AML-193 (cell line): ENCODE measurements at places on chromosomes 12 and 14.

DNA sequence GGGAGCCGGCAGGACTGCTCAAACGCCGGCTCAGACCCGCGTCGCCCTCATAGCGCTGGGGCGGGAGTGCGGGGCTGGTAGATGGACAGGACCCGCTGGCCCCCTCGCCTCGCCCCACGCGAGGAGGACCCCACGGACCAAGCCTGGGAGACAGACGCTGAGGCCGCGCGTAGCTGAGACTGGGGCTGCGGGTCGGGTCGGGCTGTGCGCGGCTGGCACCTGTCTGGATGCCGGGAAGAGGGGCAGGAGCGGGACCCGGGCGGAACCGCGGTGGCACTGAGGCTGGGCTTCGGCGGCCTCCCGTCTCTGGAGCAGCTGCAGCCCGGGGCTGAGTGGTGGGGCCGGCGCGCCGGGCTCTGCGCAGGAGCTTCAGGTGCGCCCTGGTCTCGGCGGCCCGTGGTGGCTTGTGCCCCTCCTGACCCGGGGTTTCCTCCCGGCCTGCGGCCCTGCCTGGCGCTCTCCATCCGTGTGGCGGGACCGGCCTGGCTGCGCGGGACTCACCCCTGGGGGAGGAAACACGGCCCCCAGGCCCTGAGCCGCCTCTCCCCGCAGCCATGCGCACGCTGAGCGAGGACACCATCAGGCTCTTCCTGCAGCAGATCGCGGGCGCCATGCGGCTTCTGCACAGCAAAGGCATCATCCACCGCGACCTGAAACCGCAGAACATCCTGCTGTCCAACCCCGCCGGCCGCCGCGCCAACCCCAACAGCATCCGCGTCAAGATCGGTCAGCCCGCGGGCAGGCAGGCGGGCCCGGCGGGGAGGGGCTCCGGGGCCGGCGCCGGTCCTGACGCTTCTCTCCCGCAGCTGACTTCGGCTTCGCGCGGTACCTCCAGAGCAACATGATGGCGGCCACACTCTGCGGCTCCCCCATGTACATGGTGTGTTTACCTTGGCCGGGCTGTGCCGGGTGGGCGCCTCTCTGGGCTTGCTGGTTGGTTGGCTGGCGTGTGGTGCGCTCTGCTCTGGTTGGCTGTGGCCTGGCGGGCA lies 14.0 kb downstream of the ULK1 start:
- no peak for DNase-seq

DNA sequence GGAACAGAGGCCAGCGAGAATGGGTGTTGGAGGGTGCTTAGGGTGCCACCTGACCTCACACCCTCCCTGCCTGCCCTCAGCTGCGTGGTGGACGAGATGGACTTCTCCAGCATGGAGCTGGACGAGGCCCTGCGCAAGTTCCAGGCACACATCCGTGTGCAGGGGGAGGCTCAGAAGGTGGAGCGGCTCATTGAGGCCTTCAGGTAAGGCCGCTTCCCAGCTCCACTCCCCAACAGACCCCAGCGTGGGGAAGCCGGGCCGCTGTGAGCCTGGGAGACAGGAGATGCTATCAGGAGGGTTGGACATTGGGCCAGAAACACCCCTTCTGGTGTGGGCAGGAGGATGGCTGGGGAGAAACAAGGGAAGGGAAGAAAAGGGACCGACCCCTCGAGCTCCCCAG lies 57.0 kb downstream of the SLC6A12 start:
- no peak for DNase-seq

DNA sequence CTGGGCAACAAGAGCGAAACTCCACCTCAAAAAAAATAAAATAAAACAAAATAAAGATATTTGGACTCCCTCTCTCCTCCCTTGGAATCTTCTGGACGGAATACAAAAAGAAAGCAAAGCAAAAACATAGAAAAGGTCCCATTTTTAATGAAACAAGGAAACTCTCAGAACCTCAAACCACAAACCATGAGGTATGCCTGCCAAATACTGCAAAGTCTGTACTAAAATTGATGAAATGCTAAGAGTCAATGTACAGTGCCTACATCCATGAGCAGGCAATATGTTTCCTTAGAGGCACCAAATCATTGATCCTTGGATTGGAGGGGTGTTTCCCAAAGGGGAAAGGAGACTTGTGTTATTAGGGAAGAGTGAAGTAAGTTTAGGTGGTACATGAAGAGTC lies 8.2 kb upstream of the RPS6KA5 start:
- no peak for DNase-seq

GRCh38 chr12:120429368-120429767 lies 8.5 kb upstream of the COX6A1 start:
- DNase-seq, result no peak

GRCh38 chr14:74932401-74932901 lies 9.4 kb upstream of the RPS6KL1 start:
- no peak for DNase-seq

DNA sequence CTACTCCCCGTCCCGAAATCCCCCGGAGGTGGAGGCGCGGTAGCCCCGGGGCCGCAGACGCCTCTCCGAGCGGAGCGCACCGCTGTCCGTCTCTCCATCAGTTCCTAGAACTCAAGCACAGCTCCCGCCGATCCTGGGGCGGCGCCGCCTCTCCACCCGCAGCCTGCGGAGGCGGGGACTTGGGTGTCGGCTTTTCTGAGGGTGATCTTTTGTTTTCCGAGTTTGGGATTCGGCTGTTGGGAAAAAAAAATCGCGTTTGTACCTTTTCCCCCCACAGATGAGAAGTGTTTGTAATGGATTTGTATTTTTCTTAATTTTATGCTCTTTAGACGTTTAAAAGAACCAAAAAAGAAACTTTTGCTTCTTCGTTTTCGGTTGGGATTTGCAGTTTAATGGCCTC lies 26.6 kb downstream of the LRCOL1 start:
- DNase-seq, result no peak

DNA sequence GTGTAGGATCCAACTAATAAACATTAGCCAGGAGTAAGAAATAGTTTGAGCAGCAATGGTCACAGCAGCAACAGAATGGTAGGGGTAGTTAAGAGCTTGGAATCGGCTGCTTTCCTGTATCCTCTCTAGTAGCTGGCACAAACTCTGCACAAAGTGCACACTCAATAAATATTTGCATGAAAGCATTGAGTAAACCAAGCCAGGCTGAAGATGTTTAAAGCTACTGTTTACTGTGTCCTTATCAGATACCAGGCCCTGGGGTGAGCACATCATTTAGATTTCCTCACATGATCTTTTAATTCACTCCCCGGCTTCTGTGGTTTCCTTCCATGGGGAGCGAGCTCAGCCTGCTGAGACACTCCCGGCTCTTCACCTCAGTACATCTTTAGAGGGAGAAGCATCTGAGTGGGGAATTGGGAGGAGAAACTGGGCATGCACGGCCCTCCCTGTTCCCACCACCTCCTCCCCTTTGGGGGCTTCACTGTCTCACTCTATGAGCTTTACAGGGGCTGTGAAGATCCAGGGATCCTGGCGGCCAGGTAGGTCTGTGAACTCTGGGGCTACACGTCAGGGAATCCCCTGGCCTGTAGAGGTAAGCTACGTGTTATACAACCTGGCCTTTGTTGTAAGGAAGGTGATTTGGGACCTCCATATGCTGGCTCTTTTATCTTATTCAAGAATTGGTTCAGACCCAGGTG lies 107.2 kb upstream of the VASH1 start:
- no peak for DNase-seq

DNA sequence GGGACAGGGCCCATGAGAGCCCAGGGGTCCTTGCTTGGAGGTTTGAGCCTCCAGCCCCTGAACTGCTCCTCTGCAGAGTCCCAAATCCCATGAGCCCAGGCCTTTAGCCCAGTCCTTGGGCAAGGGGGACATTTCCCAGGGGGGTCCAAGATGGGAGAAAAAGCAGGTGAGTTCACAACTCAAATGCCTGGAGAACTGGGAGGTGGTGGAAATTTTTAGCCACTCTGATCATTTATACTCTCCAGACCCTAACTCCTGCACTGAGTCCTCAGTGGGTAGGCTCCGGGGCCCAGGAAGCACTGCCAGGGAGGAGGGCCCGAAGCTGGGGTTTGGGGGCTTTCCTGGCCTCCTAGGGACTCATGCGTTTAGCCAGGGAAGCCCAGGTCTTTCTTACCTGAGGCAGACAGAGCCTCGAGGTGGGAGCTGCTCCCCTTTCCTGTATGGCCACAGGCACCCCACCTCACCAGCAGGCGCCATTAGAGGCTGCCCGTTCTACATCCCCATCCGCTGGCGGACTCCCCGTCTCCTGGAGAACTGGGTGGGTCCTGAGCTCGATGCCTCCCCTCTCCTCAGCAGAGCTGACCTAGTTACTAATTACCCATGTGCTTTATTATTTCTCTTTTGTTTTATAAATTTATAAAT lies 998 bp downstream of the HNF1A start:
- DNase-seq, result no peak

DNA sequence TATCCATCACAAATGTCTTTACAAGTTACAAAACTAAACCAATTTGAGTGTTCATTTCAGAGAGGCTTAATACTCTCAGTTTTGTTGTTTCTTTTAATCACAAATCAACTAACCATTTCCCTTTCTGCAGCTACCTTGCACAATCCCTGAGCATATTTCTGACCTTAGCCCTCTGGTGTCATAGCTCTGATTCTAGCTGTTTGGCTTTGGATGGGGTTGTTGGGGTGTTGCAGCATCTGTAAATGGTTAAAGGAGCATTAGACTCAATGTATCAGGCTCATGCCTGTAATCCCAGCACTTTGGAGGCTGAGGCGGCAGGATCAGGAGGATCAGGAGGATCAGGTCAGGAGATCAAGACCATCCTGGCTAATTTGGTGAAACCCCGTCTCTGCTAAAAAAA lies 461.4 kb downstream of the NRXN3 start:
- no peak for DNase-seq
